ENCODE measurements at places on chromosomes 12 and 14.

DNA sequence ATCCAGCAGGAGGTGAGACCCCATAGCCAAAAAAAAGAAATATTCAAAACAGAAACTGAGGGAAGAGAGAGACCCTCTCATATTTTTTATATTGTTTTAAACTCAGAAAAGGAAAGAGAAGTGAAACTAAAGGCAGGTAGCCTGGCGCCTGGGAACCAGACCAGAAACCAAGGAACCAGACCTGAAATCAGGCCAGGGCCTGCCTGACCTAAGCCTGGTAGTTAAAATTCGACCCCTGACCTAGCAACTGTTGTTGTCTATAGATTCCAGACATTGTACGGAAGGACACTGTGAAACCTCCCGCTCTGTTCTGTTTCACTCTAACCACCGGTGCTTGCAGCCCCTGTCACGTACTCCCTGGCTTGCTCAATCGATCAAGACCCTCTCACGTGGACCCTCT, 38.5 kb upstream of the CD163 start:
- DNase-seq = no peak

- no peak for DNase-seq
These were observed 382.8 kb downstream of the BCL11B start for GRCh38 chr14:98888927-98889835.

GRCh38 chr14:102344485-102344884, 18.2 kb downstream of the CINP start:
- DNase-seq = no peak

DNA sequence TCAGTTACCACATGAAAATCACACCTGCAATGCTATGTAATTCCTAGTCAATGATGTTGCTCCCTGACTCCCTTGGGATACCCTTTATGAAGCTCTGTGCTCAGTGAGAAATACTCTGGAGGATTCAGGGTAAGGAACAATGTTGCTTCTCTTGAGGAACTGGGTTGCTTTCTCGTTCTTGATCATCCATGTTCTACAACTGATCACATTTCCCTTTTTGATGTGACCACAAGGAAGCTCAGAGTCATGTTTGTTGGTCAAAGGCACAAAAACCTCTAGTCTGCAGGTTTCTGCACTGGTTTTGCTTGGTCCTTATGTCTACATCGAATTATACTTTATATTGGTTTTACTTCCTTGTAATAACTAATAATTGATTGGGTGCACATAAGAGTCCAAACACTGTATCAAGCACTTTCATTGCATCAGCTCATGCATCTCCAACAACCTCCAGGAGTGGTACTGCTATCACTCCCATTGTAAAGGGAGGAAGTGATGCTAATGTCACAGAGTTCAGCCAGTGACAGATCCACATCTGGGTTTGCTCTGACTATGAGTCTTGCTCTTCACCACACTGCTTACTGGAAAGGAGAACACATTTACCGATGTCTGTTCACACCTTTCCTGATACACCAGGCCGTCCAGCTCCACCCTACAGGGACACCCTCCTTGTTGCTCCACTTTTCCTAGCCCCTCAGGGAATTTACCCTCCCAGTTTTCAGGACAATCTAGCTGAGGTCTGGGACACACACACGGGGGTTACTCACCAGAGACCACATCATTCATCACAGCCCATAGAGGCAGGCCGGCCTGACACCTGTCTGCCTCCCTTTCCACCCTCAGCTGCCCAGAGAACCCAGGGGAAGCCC, 41.0 kb downstream of the CMKLR1 start:
- DNase-seq = no peak

- DNase-seq = no peak
These were observed 396 bp downstream of the FERMT2 start for GRCh38 chr14:52950410-52950897.

DNA sequence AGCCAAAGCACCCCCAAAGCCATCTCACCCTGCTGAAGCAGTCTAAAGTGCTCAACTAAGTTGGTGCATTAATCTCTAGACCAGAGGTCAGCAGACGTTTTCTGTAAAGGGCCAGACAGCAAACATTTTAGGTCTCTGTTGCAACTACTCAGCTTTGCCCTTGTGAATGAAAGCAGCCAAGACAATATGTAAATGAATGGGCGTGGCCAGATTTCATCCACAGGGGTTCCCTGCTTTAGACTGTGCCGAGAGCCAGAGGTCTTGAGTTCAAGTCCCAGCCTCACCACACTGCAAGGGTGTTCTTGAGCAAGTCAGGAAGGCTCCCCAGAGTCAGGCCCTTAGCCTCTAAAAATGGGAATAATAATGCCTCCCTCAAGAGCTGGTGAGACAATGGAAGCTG, 166.2 kb downstream of the CHST11 start:
- DNase-seq = no peak

DNA sequence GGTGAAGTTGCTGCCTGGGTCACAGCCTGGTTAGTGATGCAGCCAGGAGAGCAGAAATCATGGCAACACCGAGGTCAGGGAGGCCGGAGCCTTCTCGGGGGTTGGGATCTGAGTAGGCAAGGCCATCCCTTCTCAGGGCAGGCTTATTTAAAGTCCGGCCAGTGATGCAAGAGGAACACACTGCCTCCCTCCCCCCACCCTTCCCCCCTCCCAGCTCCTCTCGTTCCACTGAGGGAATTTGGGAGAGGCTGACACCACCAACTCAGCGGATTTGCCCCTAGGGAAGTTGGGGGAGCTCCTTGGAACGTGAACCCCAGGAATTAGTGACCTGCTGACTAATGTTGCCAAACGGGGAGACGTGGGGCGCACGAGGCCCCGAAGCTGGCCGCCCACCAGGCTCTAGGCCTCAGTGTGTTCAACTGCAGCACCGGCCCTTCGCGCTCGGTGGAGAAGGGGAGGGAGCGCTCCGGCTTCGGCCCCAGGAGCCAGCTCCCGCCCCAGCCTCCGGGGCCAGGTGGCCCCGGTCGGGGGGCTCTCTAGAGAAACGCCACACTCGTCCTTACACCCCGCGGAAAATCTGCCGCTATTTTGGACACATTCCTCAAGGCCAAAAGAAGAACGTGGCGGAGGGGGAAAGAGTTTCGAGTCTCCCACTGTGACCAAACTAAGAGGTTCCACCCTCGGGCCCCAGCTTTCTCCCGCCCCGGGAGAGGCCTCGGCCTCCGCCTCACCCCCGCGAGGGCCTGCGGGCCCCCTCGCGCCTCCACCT, 1.6 kb downstream of the CTDSP2 start:
- DNase-seq = peak; percentile 32

DNA sequence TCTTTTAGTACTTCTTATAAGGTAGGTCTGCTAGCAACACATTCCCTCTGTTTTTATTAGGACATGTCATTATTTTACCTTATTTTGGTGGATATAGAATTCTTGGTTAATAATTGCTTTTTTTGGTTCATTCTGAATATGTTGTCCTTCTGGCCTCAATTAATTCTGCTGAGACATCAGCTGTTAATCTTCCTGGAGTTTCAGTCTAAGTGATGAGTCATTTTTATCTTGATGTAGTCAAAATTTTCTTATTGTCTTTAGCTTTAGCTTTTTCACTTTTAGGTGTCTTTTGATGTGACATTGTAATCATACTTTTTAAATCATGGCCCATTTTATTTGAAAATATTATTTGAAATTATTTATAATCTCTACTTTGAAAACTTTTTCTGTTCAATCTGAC, 104.9 kb upstream of the PMCH start:
- no peak for DNase-seq

DNA sequence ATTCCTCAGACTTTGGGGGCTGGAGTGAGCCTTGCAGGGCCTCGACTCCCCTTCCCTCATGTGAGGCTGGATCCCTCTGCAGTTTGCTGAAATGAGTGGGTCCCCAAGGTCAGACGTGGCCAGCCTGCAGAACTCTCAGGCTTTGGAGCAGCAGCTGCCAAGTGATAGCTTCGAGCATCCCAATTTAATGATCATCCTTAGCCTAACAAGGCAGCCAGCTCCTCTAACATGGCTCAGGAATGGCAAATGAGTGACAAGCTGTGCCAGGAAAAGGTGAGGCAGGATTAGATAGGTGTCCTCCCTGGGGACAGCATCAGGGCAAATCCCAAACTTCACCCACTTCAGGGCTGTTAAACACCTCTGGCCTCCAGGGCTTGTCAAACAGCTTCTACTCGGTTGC, 130.7 kb upstream of the PWP1 start:
- DNase-seq = no peak

- DNase-seq = peak; percentile 49
These were observed 6.7 kb downstream of the IFFO1 start for GRCh38 chr12:6548966-6549683.

- no peak for DNase-seq
These were observed 17.0 kb downstream of the NID2 start for GRCh38 chr14:52051871-52052270.

DNA sequence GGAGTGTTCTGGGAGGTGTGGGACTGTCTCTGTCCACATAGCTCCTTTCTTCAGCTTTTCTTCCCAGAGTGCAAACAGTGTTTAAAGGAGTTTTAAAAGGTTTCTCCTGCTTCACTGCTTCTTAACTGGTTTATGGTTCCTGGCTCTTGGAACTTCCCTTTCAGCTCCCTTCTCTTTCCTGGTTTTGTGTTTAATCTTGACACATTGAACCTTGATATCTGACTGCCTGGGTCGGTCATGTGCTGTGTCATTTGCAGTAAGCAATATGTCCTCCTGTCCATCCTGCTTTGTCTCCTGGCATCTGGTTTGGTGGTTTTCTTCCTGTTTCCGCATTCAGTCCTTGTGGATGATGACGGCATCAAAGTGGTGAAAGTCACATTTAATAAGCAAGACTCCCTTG, 2.2 kb downstream of the TMEM106C start:
- DNase-seq = no peak

GRCh38 chr12:132765361-132765760, 3.7 kb upstream of the ANKLE2 start:
- DNase-seq = no peak

DNA sequence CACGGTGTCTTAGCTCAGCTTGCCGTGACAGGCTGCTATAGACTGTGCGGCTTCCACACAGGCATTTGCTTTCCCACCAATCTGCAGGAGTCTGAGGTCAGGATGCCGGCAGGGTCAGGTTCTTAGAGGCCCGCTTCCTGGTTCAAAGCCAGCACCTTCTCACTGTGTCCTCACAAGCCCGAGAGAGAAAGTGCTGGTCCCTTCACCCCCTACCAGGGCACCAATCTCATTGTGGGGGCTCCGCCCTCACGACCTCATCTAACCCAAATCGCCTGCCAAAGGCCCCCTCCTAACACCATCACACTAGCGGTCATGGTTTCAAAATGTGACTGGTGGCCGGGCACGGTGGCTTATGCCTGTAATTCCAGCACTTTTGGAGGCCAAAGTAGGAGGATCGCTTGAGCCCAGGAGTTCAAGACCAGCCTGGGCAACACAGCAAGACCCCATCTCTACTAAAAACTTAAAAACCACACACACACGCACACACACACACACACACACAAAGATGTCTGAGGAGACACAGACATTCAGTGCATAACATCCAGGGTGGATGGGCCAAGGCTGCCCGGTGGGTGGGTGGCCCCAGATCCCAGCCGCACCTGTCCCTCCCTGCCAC, 26.8 kb downstream of the MMP17 start:
- no peak for DNase-seq

GRCh38 chr14:100692859-100693558, 33.7 kb upstream of the DLK1 start:
- DNase-seq = peak; percentile 84

DNA sequence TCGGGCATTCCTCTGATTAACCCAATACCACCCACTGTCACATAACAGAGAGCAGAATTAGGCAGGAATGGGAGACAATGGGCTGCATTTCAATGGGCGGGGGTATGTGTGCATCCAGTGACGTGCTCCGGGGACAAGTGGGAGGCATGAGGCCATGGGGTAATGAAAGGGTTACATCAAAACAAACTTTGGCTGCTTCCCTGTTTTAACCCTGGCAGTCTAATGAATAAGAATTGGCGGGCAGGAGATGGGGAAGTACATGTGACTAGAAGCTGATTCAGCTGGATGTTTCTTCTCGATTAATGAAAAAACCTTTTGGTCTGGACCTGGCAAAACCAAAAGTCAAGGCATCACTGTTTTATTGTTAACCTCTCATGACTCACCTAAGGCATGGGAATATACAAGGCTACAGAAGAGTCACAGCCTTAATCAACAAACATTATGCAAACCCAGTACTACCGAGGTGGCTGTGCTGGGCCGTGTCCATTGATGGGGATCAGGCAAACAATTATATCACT, 44.2 kb downstream of the SOCS2 start:
- DNase-seq = no peak

DNA sequence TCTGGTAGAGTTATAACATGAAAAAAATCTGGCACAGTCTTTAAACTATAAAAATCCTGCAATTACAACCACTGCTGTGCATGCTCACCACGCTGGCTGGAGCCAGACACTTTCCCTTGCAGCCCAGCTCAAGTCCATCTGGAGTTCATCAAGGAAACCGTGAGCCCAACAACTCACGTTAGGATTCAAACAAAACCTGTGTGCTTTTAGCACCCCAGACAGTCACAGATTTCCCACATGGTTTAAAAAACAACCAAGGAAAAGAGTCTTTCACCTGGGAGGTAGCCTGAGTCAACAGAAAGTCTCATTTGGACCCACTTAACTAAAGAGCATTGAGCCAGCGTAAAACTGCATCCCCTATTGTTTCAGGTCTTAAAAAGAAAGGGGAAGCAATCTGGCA, 4.7 kb downstream of the LRIG3 start:
- no peak for DNase-seq

GRCh38 chr14:90846511-90846910, 30.3 kb upstream of the TTC7B start:
- no peak for DNase-seq

GRCh38 chr14:24669651-24670050, 35.7 kb upstream of the GZMB start:
- DNase-seq = no peak

GRCh38 chr14:30125322-30125979, 197.8 kb upstream of the PRKD1 start:
- DNase-seq = peak; percentile 3

- no peak for DNase-seq
These were observed 280.4 kb downstream of the GALC start for GRCh38 chr14:87712396-87713090.

DNA sequence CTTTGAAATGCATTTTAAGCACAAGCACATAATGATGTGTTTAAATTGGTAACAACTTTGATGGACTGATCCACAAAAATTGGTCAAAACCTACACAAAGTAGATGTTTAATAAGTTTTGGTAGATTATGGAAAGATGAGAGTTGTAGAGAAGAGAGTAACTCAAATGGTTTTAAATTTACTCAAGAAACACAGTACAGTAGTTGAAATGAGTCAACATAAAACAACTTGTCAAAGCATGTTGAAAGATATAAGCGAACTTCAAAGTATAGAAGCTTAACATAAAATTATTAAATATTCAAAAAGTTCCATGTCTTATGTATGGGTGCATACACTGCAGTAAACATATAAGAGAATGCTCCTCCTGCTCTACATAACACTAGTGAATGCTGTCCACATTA, 49.4 kb downstream of the KITLG start:
- no peak for DNase-seq
